Thoracic aorta (tissue), 2 donors: ENCODE measurements at places on chromosomes 3 and 15. TPM values are rescaled to one million over a fixed set of nuclear protein-coding genes. Genes with fewer than 3 reads are reported as not detected.

GRCh38 chr15:31964586-31965307 is 65.6 kb upstream of the CHRNA7 start:
- DNase-seq, result no peak
- no peak overlapping the region for H3K4me3 ChIP-seq
- no peaks in the 10 kb centered on the region for H3K27me3 ChIP-seq
- H3K4me1 ChIP-seq, result no peaks in the 10 kb centered on the region
- no peak overlapping the region for H3K27ac ChIP-seq

- H3K36me3 ChIP-seq, result no peaks in the 10 kb centered on the region
- H3K27me3 ChIP-seq, result no peaks in the 10 kb centered on the region
- no peak overlapping the region for H3K27ac ChIP-seq
Measured at GRCh38 chr15:69132430-69132829, 28.0 kb upstream of the GLCE start.

DNA sequence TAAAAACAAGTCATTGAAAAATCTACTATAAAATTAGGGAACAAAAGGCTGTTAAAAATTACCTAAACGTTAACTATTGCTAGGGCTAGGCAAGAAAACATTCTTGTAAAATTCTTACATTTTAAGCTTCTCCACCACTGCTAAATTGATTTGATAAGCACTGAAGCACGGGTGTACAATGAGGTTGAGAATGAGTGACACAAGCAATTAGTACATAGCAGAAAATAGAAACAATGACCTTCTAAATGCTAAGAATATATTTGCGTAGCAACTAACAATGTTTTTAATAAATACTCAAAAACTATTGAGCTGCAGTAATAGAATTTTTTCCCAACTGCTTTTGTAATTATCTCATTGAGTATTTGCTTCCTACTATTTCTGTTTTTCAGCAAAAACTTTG is 4.7 kb downstream of the SGO1 start:
- H3K27me3 ChIP-seq, result no peaks in the 10 kb centered on the region
- H3K36me3 ChIP-seq, result no peaks in the 10 kb centered on the region
- DNase-seq, result no peak
- no peak overlapping the region for H3K27ac ChIP-seq
- H3K4me1 ChIP-seq, result peaks cover 11% of the 10 kb centered on the region

The ATRIP gene
- 4.0 TPM for total RNA-seq

The RETNLB gene
- total RNA-seq, result not detected

GRCh38 chr3:46090161-46090591 is 62.9 kb upstream of the XCR1 start:
- no peak for DNase-seq
- H3K36me3 ChIP-seq, result no peaks in the 10 kb centered on the region
- H3K27ac ChIP-seq, result peak overlapping the region; percentile 11

- no peak for DNase-seq
- no peaks in the 10 kb centered on the region for H3K36me3 ChIP-seq
- H3K4me3 ChIP-seq, result no peak overlapping the region
- no peak overlapping the region for H3K27ac ChIP-seq
- H3K27me3 ChIP-seq, result no peaks in the 10 kb centered on the region
Measured at GRCh38 chr3:55501905-55502304, 14.8 kb upstream of the WNT5A start.

DNA sequence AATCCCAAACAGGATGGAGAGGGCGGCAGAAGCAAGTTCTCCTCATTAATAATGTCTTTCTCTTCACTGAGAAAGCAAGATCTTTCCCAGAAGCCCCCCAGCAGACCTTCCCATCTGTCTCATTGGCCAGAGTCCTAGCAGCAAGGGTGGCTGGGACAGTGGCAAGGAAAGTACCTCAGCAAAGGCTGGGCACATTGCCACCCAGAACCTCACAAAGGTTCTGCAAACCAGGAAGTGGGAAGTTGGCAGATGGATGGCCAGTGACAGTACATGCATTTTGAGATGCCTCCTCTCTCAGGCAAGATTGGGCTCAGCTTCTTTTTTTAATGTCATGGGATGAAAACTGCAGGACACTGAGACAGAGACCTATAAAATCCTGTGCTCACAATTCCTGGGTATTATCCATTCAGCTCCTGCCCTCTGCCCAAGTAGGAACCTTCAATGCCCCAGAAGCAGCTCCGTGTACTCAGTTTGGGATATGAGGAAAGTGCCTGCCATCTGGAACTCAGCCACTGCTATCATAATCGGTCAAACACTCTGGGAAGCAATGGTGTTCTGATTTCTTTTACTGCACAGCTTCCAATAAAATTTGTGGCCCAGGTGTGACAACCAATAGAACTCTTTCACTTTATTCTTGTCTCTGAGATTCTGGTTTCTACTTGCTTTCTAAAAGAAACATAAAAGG is 25.5 kb downstream of the DPH3 start:
- no peak overlapping the region for H3K4me3 ChIP-seq
- no peaks in the 10 kb centered on the region for H3K27me3 ChIP-seq
- H3K27ac ChIP-seq, result no peak overlapping the region
- DNase-seq, result no peak
- no peaks in the 10 kb centered on the region for H3K36me3 ChIP-seq

GRCh38 chr3:124781476-124782376 is 51.5 kb downstream of the UMPS start:
- no peaks in the 10 kb centered on the region for H3K36me3 ChIP-seq
- H3K27me3 ChIP-seq, result no peaks in the 10 kb centered on the region
- no peak for DNase-seq
- H3K4me3 ChIP-seq, result no peak overlapping the region

GRCh38 chr3:112856537-112856936 is 9.9 kb upstream of the CD200R1L start:
- no peaks in the 10 kb centered on the region for H3K4me1 ChIP-seq
- DNase-seq, result no peak
- H3K27me3 ChIP-seq, result no peaks in the 10 kb centered on the region
- H3K36me3 ChIP-seq, result no peaks in the 10 kb centered on the region
- no peak overlapping the region for H3K27ac ChIP-seq

GRCh38 chr3:29649815-29650547 is 369.1 kb downstream of the RBMS3 start:
- no peak for DNase-seq
- no peaks in the 10 kb centered on the region for H3K27me3 ChIP-seq
- H3K4me3 ChIP-seq, result no peak overlapping the region
- no peaks in the 10 kb centered on the region for H3K36me3 ChIP-seq
- H3K27ac ChIP-seq, result no peak overlapping the region

- H3K36me3 ChIP-seq, result no peaks in the 10 kb centered on the region
- no peaks in the 10 kb centered on the region for H3K4me1 ChIP-seq
- H3K27me3 ChIP-seq, result no peaks in the 10 kb centered on the region
- no peak overlapping the region for H3K27ac ChIP-seq
- no peak overlapping the region for H3K4me3 ChIP-seq
Measured at GRCh38 chr3:39601241-39601640, 133.8 kb downstream of the MOBP start.

The SPINT1 gene
- 4.6 TPM for total RNA-seq

- DNase-seq, result no peak
- H3K27ac ChIP-seq, result no peak overlapping the region
- no peaks in the 10 kb centered on the region for H3K27me3 ChIP-seq
- H3K4me3 ChIP-seq, result no peak overlapping the region
- no peaks in the 10 kb centered on the region for H3K36me3 ChIP-seq
Measured at GRCh38 chr3:25420885-25421284, 7.2 kb upstream of the RARB start.

The CCR3 gene
- not detected for total RNA-seq
